ENCODE measurements at places on chromosomes 4 and X. TPM values are rescaled to one million over a fixed set of nuclear protein-coding genes. Genes with fewer than 3 reads are reported as not detected.

MSANTD1 gene
- total RNA-seq = 2.5 TPM

PITX2 gene
- total RNA-seq = 32.7 TPM

DNA sequence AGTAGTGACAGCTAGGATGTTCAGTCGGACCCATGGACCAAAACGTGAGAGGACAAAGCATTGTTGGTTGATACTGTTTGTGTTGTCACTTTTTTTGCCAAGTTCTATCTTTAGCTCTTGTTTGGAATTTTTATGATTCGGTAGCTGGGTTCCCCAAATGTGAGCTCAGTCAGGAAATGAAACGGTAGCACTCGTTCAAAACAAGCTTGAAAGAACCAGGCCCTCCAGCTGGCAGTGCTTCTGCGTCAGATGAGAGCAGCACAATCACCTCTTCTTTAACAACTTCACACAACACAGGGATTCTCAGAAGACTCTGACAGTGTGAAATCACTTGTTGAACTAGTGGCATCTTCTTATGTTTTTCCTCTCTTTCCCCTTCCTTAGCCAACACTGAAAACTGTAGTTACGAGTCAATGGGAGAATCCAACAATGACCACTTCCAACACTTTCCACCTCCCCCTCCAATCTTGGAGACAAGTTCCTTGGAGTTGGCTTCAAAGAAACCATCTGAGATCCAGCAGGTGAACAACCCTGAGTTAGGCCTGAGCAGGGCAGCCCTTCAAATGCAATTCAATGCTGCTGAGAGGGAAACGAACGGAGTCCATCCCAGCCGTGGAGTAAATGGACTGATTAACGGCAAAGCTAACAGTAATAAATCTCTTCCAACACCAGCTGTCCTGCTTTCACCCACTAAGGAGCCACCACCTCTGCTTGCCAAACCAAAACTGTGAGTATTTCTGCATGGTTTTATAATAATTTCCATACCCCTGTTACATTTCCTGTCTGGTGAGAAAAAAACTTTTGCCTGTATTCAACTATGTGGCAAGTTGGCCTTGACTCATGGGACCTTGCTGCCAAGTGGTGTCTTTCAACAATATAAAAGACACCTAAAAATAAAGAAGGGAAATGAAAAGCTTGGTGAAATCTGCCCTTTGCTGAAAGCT, 214.6 kb downstream of the PALLD start:
- DNase-seq = no peak

GRCh38 chr4:78079726-78080430, 22.8 kb downstream of the FRAS1 start:
- no peak for DNase-seq

GRCh38 chr4:154741922-154742850, 1.6 kb upstream of the LRAT start:
- peak; percentile 89 for DNase-seq

DNA sequence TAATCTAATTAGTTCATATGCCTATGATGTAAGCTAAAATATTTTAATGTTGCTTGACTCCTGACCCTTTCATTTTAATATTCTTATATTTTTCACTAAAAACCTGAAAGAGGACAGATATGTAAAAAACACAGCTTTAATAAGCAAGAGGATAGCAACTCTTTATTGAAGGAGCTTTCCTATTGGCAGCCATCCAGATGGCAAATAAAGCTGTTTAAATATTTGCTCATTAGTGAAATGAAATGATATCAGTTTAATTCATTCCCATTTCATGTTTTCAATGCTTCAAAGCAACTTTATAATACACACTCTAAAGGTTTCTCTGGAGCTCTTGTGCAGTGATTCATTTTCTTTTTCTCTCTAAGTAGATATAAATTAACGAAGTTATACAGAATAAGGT, 473.4 kb downstream of the PCDH7 start:
- no peak for DNase-seq

- no peak for DNase-seq
Measured at GRCh38 chrX:45191383-45191782, 9.3 kb downstream of the DIPK2B start.

DNA sequence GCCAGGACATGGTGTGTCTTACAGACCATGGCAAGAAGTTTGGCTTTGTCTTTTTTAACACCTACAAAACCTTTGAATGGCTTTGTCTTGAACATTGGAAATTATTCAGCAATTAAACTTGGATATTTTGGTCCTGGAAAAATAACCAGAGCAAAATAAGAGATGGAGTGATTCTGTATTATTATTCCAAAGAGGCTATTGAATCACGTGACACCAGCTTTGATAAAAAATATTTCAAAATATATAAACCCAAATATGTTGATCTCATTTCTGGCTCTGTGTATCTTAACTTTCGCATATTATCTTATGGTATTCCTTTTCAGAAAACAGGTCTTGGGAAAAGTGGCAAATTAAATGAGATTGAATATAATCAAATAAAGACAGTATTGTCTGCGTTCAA, 32.6 kb upstream of the GIMD1 start:
- no peak for DNase-seq

Data from endodermal cell (in vitro differentiated cells).